ENCODE measurements at places on chromosomes 6 and 20.

DNA sequence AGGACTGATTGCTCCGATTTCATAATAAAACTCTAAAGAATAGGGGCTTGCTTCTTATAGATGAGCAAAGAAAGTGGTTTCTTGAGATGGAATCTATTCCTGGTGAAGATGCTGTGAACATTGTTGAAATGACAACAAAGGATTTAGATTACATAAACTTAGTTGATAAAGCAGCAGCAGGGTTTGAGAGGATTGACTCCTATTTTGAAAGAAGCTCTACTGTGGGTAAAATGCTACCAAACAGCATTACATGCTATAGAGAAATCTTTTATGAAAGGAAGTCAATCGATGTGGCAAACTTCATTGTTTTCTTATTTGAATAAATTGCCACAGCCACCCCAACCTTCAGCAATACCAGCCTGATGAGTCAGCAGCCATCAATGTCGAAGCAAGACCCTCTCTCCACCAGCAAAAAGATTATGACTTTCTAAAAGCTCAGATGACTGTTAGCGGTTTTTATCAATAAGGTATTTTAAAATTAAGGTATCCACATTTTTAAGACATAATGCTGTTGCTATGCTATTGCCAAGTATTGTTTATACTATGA is 12.7 kb upstream of the MTRF1L start:
- no peak for DNase-seq

GRCh38 chr20:46494077-46494476 is 19.3 kb downstream of the ZNF334 start:
- no peak for DNase-seq

DNA sequence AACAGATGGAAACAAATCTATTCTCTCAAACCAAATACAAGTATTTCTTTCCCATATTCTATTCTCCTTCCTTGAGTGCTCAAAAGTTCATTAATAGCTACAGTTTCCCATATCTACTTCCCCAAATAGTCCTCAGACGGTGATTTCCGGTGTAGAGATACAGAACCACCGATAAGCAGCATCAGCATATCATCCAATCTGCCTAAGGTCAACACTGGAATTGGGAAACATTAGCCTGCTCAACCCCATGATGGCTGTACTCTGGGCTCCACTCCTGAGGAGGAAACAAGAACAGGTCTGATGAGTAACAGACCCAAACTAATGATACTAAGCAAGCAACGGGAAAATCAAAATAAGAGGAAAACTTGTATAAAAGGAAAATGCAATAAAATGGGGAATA is 115.6 kb downstream of the EPB41L2 start:
- no peak for DNase-seq

- DNase-seq = no peak
These were observed 30.8 kb downstream of the SLC2A10 start for GRCh38 chr20:46740214-46740609.

DNA sequence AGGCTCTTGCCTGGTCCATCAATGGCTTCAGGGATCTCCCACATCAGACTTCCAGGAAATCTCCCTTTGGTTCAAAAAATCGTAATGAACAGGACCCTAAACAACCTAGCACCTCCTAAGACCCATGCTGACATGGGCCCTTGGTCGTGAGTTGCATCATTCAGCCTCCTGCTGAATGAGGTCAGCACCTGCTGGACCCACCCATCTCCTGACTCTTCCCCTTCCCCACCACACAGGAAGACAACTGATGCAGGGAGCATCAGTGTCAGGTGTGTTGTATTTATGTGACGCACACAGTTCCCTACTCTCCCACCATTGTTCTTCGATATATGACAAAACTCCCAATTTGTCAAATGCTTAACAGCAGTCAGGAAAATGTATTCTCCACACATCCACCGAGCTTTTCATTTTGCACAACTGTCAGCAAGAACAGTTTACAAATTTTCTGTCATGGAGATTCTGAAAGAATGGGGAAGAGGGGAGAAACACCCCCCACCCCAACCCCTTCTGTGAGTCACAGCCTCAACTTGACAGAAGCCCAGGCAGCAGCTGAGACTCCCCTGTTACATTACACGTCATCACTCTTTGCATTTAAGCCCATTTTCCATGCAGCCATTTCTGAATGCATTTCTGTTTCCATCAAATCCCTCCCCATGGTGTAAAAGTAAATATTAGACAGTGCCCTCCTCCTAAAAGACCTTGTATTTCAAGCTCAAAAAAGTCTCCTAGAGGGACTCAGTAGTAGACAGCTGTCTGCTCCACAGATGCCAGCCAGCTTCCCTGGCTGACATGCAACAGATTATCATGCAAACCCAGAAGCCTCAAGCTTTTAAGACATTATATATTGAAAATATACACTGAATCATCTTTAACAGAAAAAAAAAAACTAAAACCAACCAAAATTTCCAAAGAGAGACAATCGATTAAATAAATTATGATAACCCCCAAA is 577.5 kb downstream of the PTPRT start:
- no peak for DNase-seq

DNA sequence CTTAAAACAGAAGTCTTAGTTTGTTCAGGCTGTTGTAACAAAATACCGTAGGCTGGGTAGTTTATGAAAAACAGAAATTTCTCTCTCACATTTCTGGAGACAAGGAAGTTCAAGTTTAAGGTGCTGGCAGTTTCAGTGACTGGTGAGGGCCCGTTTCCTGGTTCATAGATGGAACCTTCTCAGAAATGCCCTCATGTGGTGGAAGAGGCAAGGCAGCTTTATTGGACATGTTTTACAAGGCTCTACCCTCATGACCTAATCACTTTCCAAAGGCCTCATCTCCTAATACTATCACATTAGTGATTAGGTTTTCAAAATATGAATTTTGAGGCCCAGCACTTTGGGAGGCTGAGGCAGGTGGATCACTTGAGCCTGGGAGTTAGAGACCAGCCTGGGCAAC is 2.4 kb downstream of the HEBP2 start:
- peak; percentile 32 for DNase-seq

DNA sequence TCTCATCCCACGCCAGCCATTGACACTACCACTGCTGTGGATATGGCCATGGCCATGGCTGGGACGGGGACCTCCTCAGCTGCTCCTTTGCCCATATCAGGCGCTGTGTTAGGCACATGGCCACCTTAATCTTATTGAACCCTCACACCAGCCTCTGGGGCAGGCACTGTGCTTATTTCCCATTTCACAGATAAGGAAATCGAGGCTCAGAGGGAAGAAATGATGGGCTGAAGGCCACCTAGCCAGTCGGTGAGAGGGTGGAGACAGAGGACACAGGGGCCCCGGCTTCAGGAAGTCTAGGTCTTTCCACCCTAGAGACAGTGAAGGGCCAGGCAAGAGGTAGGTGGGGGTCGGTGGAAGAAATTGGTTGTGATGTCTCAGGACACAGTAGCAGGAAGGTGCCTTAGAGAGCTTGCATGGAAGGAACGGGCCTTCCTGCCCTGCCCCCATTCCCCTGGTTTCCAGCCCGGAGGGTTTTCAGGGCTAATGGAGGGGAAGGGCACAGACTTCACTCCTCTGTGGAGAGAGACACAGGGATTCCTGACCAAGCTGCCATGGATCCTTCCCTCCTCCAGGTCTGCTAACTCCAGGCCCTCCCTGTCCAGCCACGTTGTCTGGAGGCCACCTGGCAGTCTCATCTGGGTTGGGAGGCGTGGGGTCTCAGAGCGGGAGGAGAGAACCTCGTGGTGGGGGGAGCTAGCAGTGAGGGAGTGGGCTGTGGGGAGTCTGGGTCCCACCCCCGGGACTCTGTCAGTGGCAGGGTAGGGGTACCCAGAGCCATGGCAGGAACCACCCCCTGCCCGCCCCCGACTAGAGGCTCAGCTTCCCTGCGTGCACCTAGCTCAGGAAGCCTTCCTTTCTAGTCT is 120.4 kb downstream of the VEGFA start:
- no peak for DNase-seq

DNA sequence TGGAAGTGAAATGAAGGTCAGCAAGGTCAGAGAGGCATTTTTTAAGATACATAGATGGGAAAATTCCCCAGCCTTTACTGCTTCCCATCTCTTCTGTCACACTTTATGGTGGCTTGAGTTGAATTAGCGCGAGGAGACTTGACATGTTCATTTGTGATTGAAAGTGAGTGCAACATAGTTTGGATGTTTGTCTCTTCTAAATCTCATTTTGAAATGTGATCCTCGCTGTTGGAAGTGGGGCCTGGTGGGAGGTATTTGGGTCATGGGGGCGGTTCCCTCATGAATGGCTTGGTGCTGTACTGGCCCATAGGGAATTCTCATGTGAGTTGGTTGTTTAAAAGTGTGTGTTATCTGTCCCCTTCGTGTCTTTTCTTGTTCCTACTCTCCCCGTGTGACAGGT is 237.2 kb downstream of the CDKAL1 start:
- no peak for DNase-seq

- DNase-seq = no peak
These were observed 3.1 kb downstream of the NOX3 start for GRCh38 chr6:155452576-155452975.

DNA sequence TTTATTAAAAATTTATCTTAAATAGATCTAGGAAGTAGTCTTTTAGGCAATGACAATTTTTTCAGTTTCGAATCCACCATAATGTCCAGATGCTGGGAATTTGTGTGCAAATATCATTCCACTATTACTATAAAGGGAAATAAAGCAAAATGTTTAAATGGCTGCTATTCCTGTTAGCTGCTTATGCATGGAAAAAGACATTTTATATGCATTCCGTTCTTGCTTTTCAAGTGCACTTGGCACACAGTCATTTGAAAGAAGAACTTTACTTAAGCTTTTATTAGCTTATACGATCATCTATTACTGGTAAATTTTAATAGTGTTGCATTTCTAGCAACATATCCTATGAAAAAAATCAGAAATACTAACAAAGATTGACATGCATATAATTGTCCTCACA is 42.0 kb downstream of the PRL start:
- DNase-seq = no peak

DNA sequence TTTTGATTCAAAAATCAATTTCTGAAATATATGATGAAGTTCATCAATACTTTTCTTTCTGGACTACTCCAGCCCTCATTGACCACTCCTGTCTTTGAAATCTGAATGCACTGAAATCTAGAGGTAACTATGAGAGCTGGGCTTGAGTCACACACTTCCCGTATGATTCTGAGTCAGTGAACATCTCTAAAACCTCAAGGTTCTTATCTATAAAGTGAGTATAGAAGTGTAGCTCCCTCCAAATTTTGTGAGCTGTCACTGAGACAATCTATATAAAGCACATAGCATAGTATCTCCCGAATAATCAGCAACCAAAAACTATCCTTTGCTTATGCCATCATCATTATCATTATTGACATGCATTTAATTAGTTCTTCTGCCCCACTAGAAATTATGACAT is 182.4 kb downstream of the TSHZ2 start:
- peak; percentile 75 for DNase-seq

DNA sequence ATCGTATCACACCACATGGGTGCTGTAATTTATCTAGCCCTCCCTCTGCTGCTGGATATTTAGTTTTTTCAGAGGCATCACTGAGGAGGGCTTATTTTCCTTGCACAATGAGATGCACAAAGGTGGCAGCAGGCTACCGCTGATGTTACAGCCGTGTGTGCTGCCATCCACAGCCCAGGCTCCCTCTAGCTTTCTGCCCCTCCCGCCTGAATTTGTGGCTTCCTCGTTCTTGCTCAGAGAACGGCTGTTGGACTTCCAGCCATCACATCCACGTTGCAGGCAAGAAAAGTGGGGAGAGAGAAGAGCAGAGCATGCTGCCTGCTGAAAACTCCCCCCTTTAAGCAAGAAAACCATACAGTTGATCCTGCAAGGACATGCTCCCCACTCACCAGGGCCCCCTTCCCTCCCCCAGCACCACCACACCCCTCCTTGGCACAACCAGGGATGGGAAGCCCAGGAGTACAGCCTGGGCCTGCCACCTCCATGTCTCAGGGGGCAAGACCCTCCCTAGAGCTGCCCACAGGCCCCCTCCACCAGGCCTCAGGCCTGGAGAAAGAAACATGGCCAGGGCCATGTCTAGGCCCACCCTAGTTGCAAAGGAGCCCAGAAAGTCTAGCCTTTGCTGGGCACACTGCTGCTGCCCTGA is 102.6 kb downstream of the MRPL14 start:
- no peak for DNase-seq

DNA sequence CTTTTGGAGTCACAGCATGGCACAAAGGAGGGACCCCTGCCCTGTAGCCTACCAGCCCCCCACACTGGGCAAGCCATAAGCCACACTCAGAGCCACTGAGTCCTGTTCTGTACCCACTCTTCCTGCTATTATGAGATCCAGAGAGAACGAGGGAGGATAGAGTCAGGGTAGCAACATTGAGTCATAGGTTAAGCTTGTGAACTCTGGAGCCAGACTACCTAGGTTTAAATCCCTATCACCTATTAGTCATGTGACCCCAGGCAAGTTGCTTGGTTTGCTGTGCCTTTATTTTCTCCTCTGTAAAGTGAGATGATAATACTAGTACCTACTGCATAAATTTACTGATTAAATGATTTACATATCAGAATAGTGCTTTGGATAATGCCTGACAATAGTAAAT is 540 bp downstream of the CNBD2 start:
- DNase-seq = no peak

- DNase-seq = peak; percentile 93
These were observed 165.8 kb upstream of the CITED2 start for GRCh38 chr6:139540276-139540675.

DNA sequence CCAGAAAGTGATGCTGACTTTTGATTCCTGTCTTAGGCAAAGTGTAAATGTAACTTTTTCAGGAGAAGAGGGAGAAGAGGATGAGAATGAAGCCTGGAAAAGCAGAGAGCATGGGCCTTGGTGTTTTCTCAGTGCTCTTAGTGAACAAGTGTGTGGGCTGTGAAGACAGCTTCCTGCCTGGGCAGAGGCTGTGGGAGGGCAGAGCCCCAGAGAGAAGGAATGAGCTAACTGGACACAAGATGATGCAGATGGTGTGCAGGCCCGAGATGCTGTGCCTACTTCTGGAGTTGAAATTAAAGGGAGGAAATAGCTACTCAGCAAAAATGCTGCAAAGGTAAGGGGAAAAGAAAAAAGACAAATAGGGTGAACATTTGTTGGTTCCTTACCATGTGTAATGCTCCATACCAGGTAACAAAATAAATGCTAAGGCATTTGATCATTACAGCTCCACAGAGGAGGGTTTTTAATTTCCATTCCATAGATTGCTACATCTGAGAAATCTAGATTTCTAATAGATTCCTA is 87.0 kb upstream of the CEP162 start:
- no peak for DNase-seq

DNA sequence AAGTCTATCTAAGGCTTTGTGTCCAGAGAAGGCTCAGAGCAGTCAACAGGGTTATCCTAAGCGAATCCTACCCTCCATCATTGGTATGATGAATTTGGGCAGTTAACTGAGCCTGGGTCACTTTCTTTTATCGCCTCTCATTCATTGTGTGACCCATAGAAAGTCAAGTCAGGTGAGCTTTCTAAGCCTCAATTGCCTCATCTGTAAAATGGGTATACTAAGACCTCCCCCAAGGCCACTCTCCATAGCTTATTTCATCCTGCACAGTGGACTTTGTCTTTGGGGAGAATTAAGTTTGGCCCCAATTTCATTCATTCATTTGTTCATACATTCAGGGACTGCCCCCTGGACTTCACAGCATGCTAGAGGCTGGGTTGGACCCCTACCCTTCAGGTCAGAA is 110.5 kb downstream of the DHX35 start:
- no peak for DNase-seq

Data from activated CD4-positive, alpha-beta T cell treated with anti-CD3 and anti-CD28 coated beads, Interleukin-2, Interleukin-6, amounts not matched to agents 100 ng/mL and 50 ng/mL, durations not matched to agents 16 hours and 8 hours (primary cell).